Upper lobe of right lung (tissue), 1 donor: ENCODE measurements at places on chromosomes 12 and 14.

DNA sequence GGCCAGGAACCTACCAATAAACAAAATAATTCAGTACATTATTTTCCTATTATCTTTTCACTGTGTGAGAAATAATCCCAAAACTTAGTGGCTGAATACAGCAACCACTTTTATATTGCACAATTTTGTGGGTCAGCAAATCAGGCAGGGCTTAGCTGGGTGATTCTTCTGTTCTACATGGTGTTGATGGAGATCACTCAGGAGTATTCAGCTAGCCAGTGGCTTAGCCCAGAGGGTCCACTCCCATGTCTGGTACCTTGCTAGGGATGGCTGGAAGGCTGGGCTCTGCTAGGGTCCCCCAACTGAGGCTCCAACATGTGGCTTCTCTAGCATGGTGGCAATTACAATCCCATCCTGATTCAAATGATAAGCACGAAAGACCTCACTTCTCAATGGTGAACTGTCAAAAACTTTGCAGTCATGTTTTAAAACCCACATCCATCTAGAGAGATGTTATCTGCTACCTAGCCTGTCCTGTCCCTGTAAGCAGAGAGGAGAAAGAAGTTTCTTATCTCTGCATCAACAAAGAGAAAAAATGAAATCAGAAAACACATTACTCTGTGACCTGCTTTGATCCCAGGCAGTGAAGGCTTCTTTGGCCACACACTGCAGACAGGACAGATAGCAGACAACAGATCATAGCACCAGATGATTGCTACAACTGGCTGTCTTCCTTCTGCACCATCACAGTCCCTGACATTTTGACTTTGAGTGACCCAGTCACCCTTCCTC is 51.0 kb upstream of the MYL2 start:
- H3K4me3 ChIP-seq = no peak overlapping the region
- no peaks in the 10 kb centered on the region for H3K4me1 ChIP-seq
- no peaks in the 10 kb centered on the region for H3K27me3 ChIP-seq
- DNase-seq = no peak
- H3K27ac ChIP-seq = no peak overlapping the region

- DNase-seq = no peak
- no peaks in the 10 kb centered on the region for H3K36me3 ChIP-seq
- H3K27me3 ChIP-seq = no peaks in the 10 kb centered on the region
- no peak overlapping the region for H3K4me3 ChIP-seq
- no peak overlapping the region for H3K27ac ChIP-seq
Observed at GRCh38 chr12:128019996-128020544, 246.9 kb upstream of the TMEM132C start.

DNA sequence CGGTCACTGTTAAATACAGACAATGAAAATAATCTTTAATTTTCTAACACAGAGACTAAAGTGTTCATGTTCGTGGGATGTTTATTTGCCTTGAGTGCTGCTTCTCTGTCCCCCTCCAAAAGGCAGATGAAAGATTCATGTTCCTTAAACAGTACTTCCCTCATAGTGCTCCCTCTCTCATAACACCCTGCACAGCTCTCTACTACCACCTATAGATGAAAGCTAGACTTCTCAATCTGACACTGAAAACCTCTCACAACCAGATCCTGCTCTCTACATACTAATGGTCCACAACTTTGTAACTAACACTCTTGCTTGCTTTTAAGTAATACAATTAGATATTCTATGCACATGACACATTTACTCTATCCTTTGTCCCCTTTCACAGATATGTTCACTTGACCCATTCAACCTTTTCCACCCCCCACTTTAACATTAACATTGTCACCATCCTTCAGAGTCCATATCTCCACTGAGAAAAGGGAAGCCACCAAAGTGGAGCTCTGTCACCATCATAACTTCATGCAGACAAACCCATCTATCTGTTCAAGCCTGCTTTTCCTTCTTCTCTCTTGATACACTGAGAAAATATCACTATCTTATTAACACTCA is 266.4 kb upstream of the USP15 start:
- H3K36me3 ChIP-seq = no peaks in the 10 kb centered on the region
- no peak overlapping the region for H3K27ac ChIP-seq
- H3K4me3 ChIP-seq = no peak overlapping the region
- H3K4me1 ChIP-seq = no peaks in the 10 kb centered on the region
- H3K27me3 ChIP-seq = no peaks in the 10 kb centered on the region

DNA sequence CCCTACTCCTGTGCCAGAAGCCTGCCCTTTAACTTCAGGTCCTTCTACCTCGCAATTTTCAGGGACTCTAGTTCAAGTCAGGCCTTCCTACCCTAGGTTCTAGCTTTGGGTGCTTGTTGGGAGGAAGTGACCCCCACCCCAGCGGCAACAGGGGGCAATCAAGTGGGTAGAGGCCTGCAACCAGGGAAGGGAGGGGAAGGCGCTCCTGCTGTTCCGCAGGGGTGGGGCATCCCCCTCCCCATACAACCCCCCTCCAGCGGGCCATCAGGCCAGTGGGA is 204 bp upstream of the PRPH start:
- peaks cover 21% of the 10 kb centered on the region for H3K4me1 ChIP-seq
- no peak for DNase-seq
- no peaks in the 10 kb centered on the region for H3K36me3 ChIP-seq
- peaks cover 50% of the 10 kb centered on the region for H3K27me3 ChIP-seq
- H3K27ac ChIP-seq = no peak overlapping the region

DNA sequence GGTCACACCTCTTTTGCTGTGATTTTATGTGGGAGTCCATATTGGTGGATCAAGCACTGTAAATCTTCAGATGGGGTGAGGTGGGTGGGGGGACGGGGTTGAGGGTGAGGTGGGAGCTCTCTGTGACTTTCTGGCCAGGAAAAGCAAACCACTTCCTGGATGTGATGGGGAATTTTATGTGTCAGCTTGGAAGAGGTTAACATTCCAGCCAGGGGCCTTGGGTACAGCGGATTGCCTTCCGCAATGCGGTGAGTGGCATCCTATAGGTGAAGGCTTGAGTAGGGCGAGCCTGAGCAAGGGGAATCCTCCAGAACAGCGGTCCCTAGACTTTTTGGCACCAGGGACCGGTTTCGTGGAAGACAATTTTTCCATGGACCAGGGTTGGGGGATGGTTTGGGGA is 36.2 kb downstream of the DLK1 start:
- DNase-seq = peak; percentile 27
- H3K27me3 ChIP-seq = no peaks in the 10 kb centered on the region
- no peak overlapping the region for H3K4me3 ChIP-seq
- H3K4me1 ChIP-seq = no peaks in the 10 kb centered on the region

DNA sequence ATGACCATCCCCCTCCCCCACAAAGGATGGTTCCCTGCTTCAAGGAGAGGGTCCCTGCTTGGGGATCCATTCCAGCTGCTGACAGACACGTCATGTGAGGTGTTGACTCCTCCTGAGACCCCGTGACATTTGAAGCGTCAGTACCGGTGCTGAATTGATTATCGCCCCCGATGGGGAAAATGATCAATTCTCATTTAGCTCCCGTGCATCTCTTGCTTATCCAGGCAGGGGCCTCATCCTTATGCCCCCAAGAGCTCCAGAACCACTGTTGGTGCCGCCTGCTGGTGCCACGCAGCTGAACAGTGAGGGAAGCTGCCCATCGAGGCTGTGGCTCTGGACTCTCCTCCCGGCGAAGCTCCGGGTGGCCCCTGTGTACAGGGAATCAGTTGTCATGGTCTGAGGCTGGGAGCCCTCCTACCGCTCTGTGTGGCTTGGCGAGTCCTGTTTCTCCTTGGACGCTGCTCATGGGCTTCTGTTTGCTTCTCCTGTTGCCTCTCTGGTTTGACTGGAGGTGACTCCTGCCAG is 4.6 kb downstream of the KIF26A start:
- peaks cover 12% of the 10 kb centered on the region for H3K4me1 ChIP-seq
- H3K36me3 ChIP-seq = no peaks in the 10 kb centered on the region
- peaks cover 26% of the 10 kb centered on the region for H3K27me3 ChIP-seq

DNA sequence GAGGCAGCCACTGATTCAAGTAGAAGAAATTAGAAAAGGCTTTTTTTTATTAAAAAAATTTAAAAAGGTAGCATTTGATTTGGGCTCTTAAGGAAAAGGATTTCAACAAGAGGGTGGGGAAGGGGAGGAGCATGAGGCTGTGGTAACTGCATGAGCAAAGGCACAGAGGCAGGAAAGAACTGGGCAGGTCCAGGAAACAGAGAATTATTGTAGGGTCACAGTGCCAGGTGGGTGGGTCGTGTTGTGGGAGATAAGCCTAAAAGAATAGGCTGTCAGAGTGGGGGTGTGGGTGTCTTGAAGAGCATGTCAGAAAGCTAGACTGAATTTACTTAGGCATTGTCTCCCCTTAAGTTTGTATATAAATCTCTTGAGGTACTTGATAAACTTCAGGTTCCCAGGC is 7.8 kb downstream of the LIMA1 start:
- peaks cover 39% of the 10 kb centered on the region for H3K4me1 ChIP-seq
- no peak overlapping the region for H3K4me3 ChIP-seq
- no peak for DNase-seq
- peak overlapping the region; percentile 48 for H3K27ac ChIP-seq
